Fibroblast of skin of right biceps (primary cell): ENCODE measurements at places on chromosomes 13 and 19.

GRCh38 chr19:38862321-38863059 lies 12.7 kb upstream of the HNRNPL start:
- peak; percentile 20 for DNase-seq

DNA sequence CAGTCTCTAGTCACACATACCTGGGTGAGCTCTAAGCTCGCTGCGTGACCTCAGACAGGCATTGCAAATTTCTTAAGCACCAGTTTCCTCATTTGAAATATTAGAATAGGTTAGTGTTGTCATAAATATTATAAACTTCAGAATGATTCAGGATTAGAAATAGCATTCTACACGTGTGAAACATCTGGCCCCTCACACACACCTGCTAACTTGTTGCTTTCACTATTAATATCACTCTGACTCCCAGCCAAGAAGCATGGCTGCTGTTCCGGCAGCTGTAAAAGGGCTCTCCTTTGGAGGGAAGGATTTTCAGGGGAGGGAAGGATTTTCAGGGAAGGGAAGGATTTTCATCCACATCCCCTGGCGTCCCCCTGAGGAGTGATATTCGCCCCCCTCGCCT lies 161.3 kb upstream of the GPR12 start:
- DNase-seq = no peak

DNA sequence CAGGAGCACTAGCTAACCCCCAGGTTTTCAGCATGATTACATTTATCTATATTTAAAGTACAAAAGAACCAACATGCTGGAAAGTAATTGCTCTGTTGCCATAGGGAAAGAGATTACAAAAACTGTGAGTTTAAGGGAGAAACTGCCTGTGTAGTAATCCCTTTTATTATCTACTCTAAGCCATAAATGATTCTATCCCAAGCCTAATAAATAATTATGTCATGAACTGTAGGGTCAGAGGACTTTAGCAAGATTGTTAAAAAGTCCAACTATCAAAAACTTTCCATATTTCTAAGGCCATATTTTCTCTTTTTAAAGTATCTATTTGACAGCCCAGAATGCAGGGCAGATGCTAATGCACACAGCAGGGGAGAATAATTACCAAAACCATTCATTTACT lies 573.8 kb upstream of the MIR17HG start:
- DNase-seq = no peak

DNA sequence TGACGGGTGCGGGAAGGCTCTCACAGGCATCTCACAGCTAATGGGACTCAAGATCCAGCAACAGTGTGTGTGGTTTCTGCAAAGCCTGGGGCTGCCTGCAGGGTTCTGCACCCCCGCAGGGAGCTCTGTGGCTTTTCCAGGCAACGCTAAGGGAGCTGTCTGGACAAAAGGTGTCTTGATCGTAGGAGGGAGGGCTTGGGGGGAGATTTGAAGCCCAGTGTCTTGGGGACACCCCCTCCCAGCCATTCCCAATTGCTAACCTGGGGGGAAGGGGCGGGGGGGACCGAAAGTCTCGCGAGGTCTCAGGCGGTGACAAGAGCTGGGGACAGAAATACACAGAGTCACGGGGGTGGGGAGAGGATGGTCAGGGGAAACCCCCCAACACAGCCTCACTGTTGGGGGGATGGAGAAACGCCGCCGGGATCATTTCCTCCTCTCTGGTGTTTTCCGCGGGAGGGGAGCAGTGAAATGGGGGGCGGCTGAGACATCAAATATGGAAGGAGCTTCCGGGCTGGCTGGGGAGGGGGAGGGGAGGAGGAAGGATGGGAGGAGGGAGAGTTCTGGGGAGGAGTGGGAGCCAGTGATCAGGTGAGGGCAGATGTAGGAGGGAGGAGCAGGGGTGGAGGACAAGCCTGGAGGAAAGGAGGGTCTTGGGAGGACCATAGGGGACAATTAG lies 13.3 kb downstream of the KCNC3 start:
- no peak for DNase-seq

DNA sequence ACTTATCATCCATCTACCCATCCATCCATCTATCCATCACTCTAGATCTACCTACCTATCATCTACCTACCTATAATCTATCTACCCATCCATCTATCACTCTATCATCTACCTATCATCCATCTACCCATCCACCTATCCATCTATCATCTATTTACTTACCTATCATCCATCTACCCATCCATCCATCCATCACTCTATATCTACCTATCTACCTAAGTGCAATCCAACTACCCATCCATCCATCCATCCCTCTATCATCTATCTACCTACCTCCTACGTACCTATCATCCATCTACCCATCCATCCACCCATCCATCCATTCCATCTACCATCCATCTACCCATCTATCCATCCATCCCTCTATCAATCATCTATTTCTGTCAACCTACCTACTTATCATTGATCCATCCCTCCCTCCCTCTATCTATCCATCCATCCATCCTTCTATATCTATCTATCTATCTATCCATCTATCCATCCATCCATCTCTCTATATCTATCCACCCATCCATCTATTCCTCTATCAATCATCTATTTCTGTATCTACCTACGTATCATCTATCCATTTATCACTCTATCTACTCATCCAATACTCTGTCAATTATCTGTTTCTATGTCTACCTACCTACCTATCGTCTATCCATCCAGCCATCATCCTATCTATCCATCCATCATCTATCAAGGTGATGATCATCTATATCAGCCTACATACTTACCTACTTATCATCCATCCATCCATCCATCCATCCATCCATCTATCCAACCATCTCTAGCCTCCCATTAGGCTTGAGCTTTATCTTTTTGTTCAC lies 49.1 kb downstream of the CEBPG start:
- no peak for DNase-seq

GRCh38 chr19:31167690-31168089 lies 181.5 kb downstream of the TSHZ3 start:
- DNase-seq = no peak

DNA sequence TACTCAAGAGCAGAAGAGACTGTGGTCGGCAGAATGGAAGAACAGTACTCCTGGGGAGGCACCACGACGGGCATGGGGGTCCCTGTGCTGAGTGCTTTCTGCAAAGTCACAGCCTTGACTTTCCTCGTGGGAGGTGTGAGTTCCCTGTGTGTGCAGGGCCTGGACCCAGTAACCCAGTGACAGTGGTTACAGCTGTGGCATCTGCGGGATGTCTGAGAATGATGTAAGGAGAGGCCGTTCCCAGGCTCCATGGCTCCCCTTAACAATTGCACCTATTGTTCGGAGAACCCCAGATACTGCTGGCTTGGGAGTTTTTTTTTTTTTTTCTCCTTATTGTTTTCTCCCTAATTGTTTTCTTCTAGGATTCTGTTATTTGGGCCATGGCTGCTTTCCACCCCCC lies 5.1 kb upstream of the NANOS2 start:
- no peak for DNase-seq

DNA sequence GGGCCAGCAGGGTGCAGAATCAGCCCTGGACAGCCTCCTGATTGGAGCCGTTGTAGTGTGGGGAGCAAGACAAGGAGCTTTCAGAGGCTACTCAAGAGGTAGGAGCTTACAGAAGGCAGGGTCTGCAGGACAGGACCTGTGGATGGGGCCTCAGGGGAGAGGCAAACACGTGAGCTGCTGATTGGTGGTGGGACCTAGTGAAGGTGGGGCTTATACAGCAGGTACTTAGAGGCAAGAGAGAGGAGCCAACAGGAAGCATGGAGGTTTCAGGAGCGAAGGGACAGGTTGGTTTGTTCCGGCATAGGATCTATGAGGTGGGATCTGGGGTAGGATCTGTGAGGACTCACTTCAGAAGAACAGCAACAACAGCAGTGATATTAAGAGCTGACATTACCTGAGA lies 32.4 kb downstream of the ZSWIM4 start:
- DNase-seq = no peak

DNA sequence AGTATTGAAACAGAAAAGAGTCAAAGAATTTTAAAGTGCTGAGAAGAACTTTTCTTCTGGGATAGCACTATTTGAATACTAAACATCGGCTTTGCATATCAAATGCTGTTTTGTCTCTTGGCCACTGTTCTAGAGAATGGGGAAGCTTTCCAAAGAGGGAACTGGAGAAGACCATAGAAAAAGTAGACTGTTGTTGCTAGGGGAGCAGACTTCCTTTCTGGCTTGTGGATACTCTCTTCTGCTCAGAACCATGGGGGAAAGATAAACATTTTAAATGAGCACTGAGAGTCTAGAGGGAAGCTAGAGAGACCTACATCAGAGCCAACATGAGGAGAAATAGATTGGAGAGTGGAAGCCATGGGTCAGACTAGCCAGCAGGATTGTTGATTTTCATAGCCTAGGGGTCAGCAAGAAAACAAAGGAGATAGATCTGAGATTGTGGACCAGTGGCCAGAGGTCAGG lies 315.7 kb downstream of the KCTD12 start:
- DNase-seq = no peak

GRCh38 chr13:78102741-78103140 lies 184.1 kb upstream of the EDNRB start:
- DNase-seq = no peak

- peak; percentile 16 for DNase-seq
Measured at GRCh38 chr13:64753233-64754000, 2476.7 kb downstream of the PCDH9 start.

GRCh38 chr19:42455621-42456081 lies 12.9 kb upstream of the CXCL17 start:
- no peak for DNase-seq

GRCh38 chr13:112219740-112220139 lies 152.8 kb downstream of the SOX1 start:
- DNase-seq = no peak
